T1000 (cell line): ENCODE measurements at places on chromosomes 3 and 15.

DNA sequence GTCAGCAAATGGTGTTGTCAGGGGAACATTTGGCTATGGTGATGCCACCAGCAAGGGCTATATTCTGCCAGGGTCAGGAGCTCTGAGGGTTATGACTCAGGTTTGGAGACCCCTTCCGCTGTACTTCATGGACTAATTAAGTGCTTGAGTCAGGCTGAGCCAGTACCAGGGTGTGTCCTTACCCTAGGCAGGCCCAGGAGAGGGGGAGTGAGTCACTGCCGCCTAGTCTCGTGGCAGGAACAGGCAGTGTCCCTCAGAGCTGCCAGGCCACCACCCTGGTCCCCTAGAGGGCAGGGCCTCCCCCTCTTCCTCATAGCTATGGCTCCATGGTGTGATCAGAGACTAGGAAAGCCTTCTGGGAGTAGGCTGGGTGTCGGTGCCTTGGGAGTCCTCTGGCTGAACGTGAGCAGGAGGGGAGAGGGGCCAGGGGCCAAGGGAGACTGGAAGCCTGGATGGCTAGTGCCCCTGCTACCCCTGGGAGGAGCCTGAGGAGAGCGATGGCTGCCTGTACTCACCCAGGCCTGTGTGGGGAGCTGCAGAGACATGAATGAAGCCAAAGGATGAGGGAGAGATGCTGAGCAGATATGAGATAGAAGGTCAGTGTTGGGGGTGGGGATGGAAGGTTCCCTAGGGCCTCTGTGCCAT is 10.6 kb downstream of the MAPKAPK3 start:
- DNase-seq: peak; percentile 90

- no peak for DNase-seq
These were observed at the start of gene PLSCR2 for GRCh38 chr3:146469150-146470017. Gene PLSCR2 (minus strand): TSS chr3:146469561. CDS start chr3:146459904, 9,657 bp downstream.

- no peak for DNase-seq
These were observed 2.7 kb upstream of the COX17 start for GRCh38 chr3:119679874-119680273.

GRCh38 chr15:58432401-58432800 is 610 bp downstream of the LIPC start:
- DNase-seq: no peak

GRCh38 chr3:134992180-134992579 is 197.1 kb downstream of the EPHB1 start:
- DNase-seq: no peak

- DNase-seq: no peak
These were observed 233.1 kb upstream of the HES1 start for GRCh38 chr3:193902607-193903511.

DNA sequence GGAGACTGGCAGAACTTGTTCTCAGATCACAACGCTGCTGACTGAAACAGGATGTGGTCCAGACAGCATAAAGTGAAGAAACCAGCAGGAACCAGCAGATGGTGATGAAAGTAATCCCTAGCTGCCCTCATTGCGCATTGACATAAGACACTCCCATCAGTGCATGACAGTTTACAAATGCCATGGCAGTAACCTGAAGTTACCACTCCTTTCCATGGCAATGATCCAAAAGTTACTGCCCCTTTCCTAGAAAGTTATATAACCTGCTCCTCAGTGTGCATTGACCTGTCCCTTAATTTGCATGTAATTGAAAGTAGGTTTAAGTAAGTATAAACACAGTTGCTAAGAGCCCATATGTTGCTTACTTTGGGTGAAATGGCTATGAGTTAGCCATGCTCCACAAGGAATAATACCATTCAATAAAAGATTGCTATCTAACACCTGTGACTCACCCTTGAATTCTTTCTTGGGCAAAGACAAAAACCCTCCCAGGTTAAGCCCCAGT is 149.1 kb upstream of the CD96 start:
- DNase-seq: no peak

DNA sequence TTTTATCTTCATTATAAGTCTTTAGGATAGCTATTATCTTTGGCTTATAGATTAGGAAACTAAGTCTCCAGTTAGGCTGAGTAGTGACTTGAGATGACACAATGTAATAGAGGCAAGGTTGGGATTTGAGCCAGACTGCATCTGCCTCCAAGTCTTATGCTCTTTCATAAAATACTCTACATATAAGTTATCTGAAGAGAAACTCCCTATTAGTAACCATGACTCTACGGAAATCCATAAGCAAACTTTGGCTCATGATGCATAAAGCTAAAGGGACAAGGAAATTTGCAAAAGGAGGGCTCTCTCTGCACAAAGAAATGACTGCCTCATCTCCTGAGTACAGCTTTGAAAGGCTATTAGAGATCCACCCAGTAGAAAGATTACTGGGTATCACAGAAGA is 77.6 kb upstream of the FRMD4B start:
- no peak for DNase-seq

- no peak for DNase-seq
These were observed 28.7 kb downstream of the ADAMTSL3 start for GRCh38 chr15:83682476-83683088.

DNA sequence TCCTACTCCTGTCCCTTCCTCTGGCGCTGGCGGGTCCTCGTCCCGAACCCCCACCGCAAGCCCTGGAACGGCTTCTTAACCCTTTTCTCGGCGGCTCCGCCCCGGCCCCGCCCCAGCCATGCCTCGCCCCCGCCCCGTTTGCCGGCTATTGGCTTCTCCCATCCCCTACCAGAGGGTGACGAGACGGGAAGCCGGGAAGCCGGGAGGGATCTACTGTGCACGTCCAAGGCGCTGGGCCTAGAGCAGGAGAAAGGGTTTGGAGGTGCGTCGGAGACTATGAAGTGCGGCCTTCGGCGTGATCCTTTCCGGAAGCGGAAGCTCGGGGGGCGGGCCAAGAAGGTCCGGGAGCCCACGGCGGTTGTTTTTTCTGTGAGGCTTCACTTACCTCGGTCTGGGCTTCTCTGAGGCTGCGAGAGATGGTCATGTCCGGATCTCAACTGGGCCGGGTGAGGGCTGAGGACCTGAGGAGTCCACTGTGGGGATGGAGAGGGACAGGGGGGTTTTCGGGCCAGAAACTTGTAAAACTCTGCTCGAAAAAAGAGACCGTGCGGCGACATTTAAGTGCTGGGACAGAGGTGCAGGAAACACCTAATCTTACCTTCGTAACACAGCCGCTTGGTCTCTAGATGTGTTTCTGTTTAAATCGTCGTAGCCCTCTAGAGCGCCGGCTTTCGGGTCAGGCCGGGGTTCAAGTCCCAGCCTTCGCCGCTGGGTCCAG is 21.4 kb downstream of the ROPN1B start:
- peak; percentile 75 for DNase-seq
